Cerebellum (tissue), 4 donors: ENCODE measurements at places on chromosomes 16 and 17. TPM values are rescaled to one million over a fixed set of nuclear protein-coding genes. Genes with fewer than 3 reads are reported as not detected.

- DNase-seq: peak; percentile 74
Measured at GRCh38 chr17:42317266-42317845, 29.1 kb downstream of the STAT5A start.

- no peak for DNase-seq
Measured at GRCh38 chr17:2140683-2141082, 85.8 kb downstream of the HIC1 start.

Gene P2RX1
- total RNA-seq: 0.27 TPM

- DNase-seq: no peak
Measured at GRCh38 chr16:75106351-75107274, 10.0 kb downstream of the LDHD start.

DNA sequence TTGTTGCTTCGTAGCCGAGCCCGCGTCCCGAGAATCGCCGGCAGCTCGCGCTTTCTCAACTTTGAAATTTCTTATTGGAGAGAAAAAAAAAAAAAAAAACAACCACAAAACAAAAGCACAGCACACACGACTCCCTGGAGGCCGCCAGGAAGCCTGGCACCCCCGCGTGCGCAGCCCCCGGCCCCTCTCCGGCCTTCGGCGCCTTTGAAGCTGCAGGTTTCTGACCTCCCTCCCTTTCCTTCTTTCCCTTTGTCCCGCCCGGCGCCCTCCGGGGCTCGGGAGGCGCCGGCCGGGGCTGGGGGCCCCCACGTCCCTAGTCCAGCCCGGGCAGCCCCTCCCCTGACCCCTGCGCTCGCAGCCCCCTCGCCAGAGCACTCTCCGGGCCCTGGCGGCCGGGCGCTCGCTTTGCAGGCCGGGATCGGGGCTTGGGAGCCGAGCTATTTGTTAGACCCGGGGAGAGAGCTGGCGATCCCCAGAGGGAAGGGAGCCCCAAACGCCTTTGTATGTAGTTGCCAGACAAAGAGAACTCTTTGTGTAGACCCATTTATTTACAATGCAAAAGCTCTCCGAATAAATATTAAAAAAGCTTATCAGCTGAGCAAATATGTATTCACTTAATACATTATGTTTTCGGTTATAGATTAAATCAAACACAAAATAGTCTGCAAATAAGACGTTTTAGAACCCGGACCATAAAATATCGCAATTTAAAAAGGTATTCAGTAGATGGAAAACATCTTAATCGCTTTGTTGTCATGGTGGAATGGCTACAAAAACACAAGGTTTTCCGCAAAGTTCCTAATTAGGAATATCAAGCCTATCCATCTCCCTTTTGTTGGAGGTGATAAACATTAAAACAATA is 2.3 kb downstream of the BAHCC1 start:
- no peak for DNase-seq

DNA sequence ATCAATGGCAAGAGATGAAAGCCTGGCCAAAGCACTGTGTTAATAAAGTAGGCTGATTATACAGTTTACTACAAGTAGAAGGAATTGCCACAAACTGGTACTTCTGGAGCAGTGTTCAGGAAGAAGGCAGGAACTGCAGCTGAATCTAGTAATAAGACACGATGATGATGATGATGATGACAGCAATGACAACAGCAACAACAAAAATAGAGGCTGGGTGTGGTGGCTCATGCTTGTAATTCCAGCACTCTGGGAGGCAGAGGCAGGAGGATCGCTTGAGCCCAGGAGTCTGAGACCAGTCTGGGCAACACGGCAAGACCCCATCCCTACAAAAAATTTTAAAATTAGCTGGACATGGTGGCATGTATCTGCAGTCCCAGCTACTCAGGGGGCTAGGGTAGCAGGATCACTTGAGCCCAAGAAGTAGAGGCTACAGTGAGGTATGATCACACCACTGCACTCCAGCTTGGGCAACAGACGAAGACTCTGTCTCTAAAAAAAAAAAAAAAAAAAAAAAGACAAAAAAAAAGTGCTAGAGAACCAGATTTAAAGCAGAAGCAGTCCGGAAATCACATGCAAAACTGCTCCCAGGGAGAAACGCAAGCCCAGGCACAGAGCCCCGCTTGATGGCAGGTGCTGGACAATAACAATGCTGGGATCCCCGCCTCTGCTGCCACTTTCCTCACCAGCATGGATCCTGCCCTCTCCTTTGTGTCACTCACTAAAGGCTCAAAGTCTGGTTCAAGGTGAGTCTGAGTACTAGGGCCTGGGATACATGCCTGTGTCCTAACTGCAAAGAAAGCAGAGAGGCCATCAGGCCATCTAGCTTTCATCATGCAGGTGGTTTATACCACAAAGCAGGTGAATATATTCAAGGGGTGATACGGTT is 44.8 kb downstream of the CPPED1 start:
- no peak for DNase-seq

Gene MT1M
- total RNA-seq: not detected

GRCh38 chr17:32226886-32227285 is 38.7 kb upstream of the RHBDL3 start:
- no peak for DNase-seq

DNA sequence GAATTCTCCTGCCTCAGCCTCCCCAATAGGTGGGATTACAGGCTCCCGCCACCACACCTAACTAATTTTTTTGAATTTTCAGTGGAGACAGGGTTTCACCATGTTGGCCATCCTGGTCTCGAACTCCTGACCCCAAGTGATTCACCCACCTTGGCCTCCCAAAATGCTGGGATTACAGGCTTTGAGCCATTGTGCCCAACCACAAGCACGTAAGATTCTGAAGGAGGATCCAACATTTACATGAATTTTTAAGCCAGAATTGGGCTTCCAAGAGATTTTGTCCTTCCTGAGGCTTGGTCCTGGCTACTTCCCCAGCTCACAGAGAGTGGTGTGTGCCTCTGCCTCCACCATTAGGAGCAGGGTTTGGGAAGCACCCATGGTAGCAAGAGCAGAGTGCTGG is 11.1 kb downstream of the G6PC3 start:
- no peak for DNase-seq

DNA sequence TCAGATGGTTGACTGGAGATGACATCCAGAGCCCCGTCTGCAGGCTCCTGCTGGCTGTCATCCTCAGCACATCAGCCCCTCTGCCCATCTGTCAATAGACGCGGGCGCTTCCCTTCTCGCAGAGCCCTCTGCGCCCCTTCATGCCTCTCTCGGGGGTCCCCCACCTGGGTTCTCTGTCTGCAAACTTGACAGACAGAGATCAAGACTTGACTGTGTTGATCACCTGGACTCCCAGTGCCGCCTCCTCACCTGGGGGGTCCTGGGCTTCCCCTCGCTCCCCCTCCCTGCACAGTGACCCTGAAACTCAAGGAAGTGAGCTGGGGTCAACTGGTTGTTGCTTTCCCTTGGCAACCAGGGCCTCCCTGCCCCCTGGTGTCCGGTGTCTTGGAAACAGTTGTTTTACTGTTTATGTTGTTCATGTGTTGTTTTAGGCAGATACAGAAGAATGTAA is 31.9 kb downstream of the RNF213 start:
- DNase-seq: no peak

DNA sequence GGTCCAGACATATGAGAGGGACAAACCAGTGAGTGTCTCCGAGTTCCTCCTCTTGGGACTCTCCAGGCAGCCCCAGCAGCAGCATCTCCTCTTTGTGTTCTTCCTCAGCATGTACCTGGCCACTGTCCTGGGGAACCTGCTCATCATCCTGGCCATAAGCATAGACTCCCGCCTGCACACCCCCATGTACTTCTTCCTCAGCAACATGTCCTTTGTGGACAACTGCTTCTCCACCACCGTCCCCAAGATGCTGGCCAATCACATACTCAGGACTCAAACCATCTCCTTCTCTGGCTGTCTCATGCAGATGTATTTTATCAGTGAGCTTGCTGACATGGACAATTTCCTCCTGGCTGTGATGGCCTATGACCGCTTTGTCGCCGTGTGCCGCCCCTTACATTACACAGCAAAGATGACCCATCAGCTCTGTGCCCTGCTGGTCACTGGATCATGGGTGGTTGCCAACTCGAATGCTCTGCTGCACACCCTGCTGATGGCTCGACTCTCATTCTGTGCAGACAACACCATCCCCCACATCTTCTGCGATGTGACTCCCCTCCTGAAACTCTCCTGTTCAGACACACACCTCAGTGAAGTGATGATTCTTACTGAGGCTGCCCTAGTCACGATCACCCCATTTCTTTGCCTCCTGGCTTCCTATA is 19.2 kb downstream of the ZNF200 start:
- DNase-seq: no peak

Gene CCDC144A
- 15.0 TPM for total RNA-seq

- no peak for DNase-seq
Measured at GRCh38 chr17:57444682-57445450, 188.5 kb downstream of the MSI2 start.
